Activated T-helper 17 cell treated with anti-CD3 and anti-CD28 coated beads, Interleukin-2, amount 50 U/mL, for 72 hours (primary cell): ENCODE measurements at places on chromosomes 12 and 14. TPM values are rescaled to one million over a fixed set of nuclear protein-coding genes. Genes with fewer than 3 reads are reported as not detected.

Gene GLIPR1L2
- 0.56 TPM for total RNA-seq

Gene INSM2
- total RNA-seq: not detected

Gene KRT77
- total RNA-seq: not detected

DNA sequence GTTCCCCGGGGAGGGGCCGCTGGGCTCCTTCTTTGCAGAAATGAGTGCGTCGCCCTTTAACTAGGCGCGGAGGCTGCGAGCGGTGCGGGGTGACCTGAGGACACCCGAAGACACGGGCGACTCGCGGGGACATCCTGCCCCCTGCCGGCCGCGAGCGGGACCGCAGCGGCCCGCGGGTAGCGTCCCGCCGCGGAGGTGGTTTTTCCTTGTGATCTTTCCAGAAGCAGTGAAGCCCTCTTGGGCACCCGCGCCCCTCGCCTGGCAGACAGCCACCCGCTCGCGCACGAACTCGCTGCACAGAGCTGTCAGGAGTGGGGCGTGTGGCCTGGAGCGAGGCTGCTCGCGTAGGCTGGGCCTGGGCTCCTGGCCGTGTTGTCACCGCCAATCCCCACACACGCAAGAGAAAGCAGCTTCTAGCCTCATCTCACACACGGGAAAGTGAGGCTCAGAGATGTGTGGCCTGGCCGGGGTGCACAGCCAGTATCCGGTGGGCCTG, 67.2 kb downstream of the DIO3 start:
- peak; percentile 85 for ATAC-seq

DNA sequence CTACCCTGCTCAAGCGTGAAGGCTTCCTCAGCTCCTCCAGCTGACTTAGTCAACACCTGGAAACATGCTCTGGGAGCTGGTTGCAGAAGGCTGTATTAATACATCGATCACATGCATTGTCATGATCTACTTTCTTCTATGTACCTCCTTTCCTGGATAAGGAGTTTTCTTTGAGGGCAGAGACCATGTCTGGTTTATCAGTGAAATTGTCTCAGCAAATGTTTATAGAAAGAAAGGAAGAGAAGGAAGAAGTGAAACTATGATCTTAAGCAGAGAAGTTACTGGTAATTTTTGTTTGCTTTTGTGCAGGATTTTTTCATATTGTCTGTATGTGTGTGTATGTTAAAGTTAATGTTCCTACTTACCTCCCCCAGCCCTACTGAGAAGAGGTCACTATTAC, 4.5 kb downstream of the DYRK4 start:
- no peak for ATAC-seq
